Caki2 (cell line): ENCODE measurements at places on chromosomes 1 and 21.

DNA sequence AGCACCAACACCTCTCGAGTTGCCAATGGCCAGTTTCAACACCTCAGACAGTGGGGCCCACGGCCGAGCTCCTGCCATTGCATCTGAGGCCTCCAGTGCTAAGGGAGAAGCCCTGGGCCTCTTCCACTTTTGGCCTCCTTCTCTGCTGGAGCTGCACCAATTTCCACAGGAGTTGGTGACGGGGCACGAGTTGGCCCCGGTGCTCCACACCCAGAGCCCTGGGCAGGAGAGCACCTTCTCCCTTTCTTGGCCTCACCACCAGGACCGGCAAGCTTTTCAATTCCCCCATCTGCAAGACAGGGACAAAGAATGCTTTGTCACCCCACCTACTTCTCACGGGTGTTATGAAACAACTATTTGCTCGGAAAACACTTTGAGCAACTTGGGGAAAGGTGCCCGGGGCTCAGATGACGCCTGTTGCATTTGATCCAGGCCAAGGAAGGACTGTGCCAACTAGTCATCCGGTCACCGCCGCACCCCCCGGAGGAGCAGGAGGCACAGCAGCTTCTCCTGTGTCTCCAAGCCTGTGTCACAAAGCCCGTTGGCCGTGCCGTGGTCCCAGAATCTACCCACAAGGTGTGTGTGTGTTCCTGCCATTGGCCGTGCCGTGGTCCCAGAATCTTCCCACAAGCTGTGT, 55.2 kb downstream of the TOMM20 start:
- no peak for DNase-seq

GRCh38 chr1:68173283-68173935, 58.9 kb downstream of the WLS start:
- peak; percentile 34 for DNase-seq

DNA sequence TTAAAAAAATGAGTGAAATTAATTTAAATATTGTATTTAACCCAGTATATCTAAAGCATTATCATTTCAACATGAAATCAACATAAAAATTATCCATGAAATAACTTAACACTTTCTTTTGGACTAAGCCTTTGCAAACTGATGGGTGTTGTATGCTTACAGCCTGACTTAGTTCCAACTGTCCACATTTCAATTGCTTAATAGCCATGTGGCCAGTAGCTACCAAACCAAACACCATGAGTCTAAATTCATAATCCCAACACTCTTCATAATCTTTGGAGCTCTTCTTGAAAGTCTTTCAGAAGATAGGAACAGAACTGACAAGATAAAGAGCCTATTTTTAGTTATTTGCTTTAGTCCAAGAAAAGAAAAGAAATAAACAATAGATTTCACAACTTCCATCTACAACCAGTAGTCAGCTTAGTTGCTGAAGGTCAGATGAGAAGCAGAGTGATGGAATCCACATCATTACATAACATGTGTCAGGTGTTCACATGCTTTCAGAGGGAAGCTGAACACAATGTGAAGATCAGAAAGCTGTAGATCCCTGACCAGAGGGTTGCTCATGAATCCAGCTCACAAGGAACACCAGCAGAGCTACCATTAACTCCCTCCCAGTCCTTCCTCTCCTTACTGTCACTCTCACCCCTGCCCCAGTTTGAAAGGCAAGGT, 144.0 kb upstream of the ZNF648 start:
- DNase-seq = no peak

DNA sequence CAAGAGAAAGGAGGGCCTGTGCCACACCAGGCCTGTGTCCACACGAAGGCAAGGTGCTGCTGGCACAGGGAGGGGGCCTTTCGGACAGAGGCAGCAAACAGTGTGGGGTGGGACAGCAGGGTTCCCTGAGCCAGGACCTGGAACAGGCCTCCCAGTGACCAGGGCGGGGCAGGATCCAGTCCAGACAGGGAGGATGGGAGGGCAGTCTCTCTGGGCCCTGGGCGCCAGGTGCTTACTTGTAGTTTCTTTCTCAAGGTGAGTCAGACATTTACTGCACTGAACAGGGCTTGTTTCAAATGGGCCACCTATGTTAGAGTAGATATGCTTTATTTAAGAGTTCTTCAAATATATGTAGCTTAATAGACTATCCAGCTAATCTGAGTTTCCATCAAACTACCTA, 52.8 kb upstream of the STUM start:
- no peak for DNase-seq

GRCh38 chr1:86530211-86530845, 16.6 kb upstream of the CLCA4 start:
- DNase-seq = no peak
